Smooth muscle cell of the pulmonary artery (primary cell): ENCODE measurements at places on chromosomes 12 and 14. TPM values are rescaled to one million over a fixed set of nuclear protein-coding genes. Genes with fewer than 3 reads are reported as not detected.

Gene PRB2
- not detected in 2 replicates for total RNA-seq

Gene BTG1
- total RNA-seq = 36.8 and 61.4 TPM in 2 replicates

Gene GPR84
- 0.07 and 0.13 TPM in 2 replicates for total RNA-seq

Gene KRT78
- not detected in 2 replicates for total RNA-seq

Gene PMCH
- 0.30 and 0.39 TPM in 2 replicates for total RNA-seq
